ENCODE measurements at places on chromosomes 1 and 21.

DNA sequence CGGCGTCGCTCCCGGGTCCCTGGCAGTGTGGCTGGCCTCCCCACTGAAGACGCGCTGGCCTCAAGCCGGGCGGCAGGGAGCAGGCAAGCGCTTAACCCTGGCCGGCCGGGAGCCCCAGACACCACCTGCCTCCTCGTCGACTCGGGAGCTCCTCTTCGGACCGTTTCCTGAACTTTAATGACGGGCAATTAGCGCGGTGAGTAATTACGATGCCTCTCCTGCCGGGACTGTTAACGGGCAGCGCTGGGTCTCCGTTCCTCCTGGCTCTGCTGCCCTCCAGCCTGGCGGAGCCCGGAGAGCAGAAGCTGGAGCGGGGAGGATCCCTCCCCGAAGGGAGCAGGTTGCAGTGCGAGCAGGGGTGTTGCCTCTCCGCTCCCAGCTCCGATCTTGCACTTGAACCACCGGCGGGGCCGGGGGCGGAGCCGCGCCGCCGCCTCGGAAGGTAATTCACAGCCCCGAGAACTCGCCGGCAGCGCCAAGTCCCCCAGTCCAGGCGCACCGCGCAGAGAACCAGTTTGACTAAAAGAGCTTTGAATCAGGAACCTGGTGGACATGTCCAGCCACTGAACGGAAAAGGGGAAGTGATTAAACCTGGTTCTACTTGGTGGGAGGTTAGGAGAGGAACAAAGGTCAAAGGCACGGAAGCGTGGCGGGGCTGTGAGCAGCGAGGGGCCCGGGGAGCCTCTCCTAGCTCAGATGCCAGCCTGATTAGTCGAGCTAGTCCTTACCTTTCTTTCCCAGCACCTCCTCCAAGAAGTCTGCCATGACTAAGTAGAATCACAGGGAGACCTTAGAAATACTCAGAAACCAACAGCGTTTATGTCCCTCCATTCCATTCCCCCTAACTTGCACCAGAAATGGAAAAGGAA, 18.3 kb upstream of the PLEKHA6 start:
- peak; percentile 46 for DNase-seq

GRCh38 chr1:43705334-43705733, 2.0 kb upstream of the ST3GAL3 start:
- DNase-seq: no peak

DNA sequence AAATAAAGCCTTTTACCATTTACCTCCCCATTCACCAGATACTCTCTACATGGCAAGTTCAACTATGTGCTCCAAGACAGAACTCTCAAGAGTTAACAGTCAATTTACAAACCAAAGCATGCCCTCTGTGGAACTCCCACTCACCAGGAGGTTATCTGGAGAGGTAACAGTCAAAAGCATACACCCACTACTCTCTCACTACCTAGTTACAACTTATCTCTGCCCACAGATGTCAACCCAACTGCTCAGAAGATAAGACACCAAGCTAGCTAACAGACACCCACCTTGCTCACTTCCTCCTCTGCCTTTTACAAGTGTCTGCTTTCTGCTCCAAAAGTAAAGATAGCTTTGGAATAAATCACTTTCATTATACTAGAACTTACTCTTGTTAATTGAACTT, 131.0 kb downstream of the TRIM33 start:
- DNase-seq: no peak

DNA sequence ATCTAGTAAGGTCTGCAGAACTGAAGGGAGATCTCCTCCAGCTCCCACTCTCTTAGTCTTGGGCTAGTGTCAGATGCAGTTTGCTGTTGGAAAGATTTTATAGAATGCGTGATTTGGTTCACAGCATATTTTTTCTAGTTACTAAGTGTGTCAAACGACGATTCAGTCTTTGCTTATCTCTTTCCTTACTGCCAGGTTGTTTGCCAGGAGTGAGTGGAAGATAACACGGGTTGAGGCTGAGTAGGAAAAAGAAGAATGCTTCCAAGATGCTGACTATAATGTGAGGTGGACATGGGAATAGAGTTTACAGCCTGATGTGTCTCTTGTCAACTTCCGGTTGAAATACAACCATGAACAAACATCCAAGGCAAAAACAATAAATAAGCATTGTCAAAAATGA, 141.4 kb downstream of the GDAP2 start:
- DNase-seq: no peak

DNA sequence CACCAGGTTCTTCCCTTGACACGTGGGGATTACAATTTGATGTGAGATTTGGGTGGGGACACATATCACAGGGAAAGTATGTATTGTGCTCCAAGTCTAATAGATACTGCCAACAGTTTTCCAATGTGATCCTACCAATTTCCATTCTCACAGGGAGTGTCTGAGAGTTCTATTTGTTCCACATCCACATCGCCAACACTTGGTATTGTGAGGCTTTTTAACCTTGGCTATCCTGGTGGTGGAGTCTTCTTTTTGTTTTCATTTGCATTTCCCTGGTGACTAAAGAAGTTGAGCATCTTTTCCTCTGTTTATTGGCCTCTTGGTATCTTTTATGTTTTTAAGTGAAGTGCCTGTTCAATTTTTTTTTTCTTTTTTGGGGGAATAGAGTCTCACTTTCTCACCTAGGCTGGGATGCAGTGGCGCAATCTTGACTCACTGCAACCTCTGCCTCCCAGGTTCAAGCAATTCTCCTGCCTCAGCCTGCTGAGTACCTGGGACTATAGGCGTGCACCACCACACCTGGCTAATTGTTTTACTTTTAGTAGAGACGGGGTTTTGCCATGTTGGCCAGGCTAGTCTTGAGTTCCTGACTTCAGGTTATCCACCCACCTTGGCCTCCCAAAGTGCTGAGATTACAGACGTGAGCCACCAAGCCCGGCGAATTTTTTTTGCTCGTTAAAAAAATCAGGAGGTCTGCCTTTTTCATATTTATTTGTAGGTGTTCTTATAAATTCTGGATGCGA, 15.9 kb upstream of the PADI1 start:
- no peak for DNase-seq

GRCh38 chr1:169999331-169999741, 75.2 kb downstream of the KIFAP3 start:
- no peak for DNase-seq

GRCh38 chr1:54846716-54847284, 40.2 kb downstream of the DHCR24 start:
- no peak for DNase-seq

DNA sequence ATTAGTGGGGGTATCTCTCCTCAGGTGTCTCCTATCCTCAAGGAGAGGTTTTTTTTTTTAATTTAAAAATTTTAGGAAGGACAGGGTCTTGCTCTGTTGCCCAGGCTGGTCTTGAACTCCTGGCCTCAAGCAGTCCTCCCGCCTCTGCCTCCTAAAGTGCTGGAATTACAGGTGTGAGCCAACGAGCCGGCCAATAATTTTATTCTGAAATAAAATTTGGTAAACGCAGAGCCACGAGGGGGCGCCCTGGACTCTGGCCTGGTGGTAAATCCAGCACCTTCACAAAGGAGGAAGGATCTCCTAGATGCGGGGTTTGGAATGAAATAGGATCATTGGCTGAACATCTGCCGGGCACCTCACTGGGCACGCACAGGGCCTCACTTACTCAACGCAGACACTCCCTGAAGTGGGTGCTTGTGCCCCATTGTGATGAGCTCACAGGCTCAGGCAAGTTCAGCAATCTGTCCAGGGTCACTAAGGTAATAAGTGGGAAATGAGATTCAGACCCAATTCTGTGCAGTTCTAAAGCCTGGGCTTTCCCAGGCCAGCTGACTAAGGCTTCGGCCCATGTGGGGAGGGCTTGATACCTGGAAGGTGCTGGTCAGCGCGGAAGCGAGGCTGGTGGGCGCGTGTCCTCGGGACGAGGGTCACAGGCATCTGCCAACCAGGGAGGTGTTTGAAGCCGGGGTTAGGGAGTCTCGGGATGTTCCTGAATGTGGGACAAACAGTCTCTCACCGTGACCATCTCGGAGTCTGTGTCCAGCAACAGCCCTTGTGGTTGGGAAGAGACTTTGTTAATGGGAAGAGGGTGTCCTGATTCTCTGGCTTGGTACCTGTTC, 32.7 kb upstream of the ETV3 start:
- no peak for DNase-seq

- DNase-seq: no peak
Observed at GRCh38 chr1:13824626-13825025, 124.6 kb downstream of the PRDM2 start.

DNA sequence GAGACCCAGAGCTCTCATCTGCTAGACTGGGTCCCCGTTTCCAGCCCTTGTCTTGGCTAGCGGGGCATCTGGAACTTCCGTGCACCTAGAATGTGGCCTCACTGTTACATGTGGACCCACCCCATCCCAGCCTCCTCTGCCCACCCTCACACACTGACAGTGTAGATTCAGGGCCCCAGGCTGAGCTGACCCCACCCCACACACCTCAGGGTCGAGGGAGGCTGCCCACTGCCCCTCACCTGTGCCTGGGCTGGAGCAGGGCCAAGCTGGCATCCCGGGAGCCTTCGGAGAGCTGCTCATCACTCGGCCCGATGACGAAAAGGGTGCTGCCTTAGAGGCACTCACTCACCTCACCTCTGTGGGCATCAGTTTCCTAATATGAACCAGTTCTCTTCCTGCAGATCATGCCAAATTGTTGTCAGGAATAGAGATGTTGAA, 11.1 kb downstream of the ACOT11 start:
- DNase-seq: no peak

DNA sequence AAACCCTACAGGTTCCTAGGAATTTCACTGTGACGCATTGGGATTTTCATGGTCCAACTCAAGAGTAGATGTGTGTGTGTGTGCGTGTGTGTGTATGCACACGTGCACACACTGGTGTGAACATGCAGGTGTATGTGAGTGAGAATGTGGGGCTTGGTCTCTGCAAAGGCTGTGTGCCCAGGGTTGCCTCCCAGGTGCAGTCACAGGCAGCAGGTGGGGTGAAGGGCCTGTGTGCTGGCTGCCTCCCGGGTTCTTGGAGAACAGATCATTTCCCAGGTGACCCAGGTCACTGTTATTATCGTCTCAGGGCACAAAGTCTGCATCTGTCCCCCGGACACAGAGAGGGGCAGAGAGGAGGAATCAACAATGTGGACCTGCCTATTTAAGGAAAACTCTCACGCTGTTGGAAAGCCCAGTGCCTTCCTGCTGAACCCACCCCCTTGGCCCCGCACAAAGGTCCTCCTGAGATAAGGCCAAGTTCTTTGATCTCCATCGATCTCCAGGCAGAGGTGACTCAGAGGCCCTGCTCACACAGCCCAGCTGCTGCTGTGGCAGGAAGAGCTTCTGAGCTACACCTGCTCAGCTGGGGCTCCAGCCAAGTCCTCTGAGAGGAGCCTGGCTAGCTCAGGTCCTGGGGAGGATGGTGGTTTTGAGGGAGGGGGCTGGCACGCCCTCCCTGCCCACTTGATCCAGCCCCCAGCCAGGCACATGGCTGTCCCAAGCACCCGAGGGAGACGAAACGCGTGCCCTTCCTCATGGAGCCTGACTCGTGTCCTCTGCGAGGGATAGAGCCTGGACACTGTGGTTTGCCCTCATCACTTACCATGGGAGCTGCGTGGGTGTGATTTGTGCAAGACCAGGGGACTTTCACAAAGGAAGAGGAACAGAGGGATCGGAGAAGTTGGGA, 134.0 kb upstream of the ARHGEF16 start:
- no peak for DNase-seq

- DNase-seq: no peak
Observed at GRCh38 chr1:63321066-63321784, 1.1 kb upstream of the FOXD3 start.

DNA sequence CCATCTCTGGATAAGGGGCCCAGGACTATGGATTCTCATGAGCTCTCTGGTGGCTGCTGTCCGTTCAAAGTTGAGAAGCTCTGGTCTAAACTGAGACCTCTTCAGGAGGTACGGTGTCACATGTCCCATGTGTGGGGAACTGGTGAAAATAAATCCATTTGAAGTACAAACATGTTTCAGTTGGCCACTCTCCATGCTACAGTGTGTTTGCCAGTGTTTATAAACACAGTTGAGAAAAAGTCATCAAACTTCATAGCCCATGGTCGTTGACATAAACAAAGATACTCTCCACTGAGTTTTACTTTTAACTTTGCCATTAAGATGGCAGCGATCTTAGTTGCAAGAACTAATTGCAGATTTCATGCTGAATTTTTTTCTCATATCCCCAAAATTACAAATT, 72.8 kb downstream of the PSMG1 start:
- DNase-seq: no peak

GRCh38 chr1:32275424-32275823, 16.5 kb upstream of the HDAC1 start:
- DNase-seq: no peak

DNA sequence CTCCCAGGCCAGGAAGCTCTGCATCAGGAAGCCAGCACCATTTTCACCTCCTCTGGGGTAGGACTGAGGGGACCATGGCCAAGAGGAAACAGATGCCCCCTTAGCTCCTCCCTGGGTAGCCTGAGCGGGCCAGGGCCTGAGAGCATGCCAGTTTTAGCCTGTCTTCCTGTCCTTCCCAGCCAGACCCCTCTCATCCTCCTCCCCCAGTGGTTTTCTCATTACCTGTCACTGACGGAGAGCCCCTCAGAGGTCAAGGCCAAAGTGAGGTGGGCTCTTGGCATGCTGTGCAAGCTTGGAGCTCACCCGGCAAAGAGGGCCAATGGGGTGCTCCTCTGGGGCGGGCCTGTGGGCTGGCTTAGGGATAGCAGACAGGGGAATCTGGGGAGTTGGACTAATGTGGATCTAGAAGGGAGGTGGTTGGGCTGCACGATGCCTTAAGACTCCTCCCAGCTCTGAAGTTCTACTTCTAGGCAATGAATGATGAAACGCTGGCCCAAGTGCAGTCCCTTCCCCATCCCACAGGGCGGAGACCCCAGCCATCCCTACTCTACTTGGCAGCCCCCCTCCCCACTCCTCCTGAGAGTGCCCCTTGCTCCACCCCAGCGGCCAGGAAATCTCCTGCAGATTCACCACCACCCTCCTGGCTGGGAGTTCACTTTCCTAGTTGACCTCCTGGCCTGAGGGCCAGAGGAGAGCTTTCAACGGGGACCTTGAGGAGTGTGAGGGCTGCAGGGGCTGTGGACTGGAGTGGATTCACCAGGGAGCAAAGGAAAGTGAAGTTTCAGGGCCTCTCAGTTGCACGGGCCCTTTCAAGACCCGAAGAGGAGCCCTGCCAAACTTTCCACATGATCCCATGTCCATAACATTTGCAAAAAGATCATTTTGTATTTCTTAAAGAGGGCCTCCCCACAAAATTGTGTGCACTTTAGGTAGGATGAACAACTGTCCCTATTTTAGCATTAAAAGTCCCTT, 9.4 kb upstream of the LMNA start:
- no peak for DNase-seq

Data from GF-D8 (cell line).